ENCODE measurements at places on chromosomes 11 and 22. TPM values are rescaled to one million over a fixed set of nuclear protein-coding genes. Genes with fewer than 3 reads are reported as not detected.

GRCh38 chr11:76361374-76361773 lies 19.6 kb downstream of the THAP12 start:
- no peak for DNase-seq
- peaks cover 3% of the 10 kb centered on the region for H3K4me1 ChIP-seq
- no peaks in the 10 kb centered on the region for H3K27me3 ChIP-seq
- no peak overlapping the region for H3K27ac ChIP-seq

DNA sequence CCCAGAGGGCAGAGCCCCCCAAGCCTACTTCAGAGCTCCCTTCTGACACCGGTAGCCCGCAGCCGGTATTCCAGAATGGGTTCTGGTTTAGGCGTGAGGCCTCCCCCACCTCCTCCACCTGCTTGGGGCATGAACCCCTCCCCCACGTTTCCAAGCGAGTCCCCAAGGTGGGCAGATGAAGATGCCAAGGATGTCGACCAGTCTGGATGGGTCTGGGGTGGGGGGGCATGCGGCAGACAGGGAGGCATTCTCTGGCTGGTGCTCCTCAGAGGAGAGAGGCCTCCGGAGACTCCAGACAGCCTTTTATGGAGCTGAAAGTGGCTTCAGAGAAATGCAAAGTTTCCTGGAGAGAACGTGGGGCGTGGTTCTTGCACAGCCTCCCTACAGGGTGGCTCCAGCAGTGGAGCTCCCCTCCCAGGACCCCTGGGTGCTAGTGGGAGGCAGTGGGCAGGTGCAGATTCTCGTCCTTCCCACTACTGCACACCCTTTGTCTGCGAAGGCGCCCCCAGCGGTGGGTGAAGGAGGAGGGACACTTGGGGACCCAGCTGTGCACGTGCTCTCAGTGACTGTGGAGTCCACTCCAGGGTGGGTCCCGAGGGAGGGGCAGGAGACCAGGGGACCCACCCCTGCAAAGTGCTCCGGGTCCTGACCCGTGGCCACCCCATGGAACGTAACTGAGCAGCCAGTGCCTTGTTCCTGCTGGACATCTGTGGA lies 4.2 kb downstream of the CCND1 start:
- peaks cover 6% of the 10 kb centered on the region for H3K27me3 ChIP-seq
- peaks cover 7% of the 10 kb centered on the region for H3K36me3 ChIP-seq
- no peak overlapping the region for H3K27ac ChIP-seq
- peaks cover 20% of the 10 kb centered on the region for H3K4me1 ChIP-seq
- H3K4me3 ChIP-seq = no peak overlapping the region

GRCh38 chr22:28108851-28109250 lies 189.8 kb upstream of the PITPNB start:
- H3K4me3 ChIP-seq = no peak overlapping the region
- no peaks in the 10 kb centered on the region for H3K27me3 ChIP-seq
- H3K27ac ChIP-seq = no peak overlapping the region
- no peak for DNase-seq
- H3K4me1 ChIP-seq = peaks cover 34% of the 10 kb centered on the region

DNA sequence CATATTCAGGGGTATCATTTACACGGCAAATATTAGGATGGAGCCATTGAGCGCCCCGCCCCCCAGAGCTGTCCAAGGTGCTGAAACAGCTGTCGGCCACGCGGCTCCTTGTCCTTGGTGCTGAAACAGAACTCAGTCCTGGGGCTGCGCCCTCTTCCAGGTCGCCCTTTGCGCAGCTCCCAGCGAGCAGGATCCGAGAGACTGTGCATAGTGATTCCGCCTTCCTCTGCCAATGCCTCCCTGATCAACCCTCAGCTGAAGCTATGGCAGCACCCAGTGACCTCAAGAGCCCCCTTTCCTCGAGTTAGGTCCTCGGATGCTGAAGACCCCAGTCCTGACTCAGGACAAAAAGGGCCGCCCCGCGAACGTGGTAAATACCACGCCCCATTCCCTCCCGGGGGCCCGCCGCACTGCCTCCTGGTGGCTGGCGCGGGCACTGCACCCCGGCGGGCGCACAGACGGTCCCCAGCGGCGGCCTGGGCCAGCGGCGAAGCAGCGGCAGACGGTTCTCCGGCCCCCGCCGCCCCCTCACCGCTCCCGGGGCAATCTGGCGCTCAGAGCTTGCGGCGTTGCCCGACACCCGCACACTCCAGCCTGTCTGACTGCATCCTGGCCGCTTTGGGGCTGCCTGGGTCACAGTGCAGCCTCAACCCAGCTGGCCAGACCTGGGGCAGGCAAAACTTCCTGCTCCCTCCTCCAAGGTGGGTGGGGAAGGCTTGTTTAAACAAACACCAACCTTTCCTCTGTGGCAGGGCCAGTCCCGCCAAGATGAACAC lies 13.4 kb downstream of the SYT7 start:
- DNase-seq = peak; percentile 88
- H3K4me1 ChIP-seq = peaks cover 1% of the 10 kb centered on the region
- no peaks in the 10 kb centered on the region for H3K36me3 ChIP-seq
- H3K27me3 ChIP-seq = peaks cover 58% of the 10 kb centered on the region

DNA sequence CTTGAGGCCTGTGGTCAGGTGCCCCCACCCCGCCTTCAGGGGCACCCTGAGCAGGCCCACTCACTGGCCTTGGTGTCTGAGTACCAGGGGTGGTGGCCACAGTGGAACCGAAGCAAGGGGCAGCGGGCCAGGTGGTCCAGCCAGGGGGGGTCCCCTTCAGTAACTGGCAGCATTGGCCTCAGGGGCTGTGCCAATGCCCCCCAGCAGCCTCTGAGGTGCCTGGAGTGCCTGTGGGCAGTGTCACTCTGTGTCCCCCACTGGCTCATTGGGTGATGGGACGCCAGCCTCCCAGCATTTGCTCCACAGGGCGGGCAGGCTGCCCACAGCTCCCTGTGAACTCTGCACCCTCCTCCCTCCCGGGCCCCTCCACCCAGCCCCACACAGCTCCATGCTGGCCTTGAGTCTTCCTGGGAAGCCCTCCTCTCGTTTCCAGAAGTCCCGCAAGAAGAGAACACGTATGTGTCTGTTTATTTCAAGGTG lies 29.5 kb upstream of the CARS1 start:
- no peak for DNase-seq
- H3K27me3 ChIP-seq = peaks cover 12% of the 10 kb centered on the region
- no peak overlapping the region for H3K4me3 ChIP-seq
- no peak overlapping the region for H3K27ac ChIP-seq
- H3K36me3 ChIP-seq = no peaks in the 10 kb centered on the region
- H3K4me1 ChIP-seq = no peaks in the 10 kb centered on the region

MS4A3 gene
- not detected for total RNA-seq

SAA4 gene
- total RNA-seq = not detected

KRTAP5-8 gene
- 0.73 TPM for total RNA-seq

MPZL2 gene
- total RNA-seq = 36.9 TPM

DNA sequence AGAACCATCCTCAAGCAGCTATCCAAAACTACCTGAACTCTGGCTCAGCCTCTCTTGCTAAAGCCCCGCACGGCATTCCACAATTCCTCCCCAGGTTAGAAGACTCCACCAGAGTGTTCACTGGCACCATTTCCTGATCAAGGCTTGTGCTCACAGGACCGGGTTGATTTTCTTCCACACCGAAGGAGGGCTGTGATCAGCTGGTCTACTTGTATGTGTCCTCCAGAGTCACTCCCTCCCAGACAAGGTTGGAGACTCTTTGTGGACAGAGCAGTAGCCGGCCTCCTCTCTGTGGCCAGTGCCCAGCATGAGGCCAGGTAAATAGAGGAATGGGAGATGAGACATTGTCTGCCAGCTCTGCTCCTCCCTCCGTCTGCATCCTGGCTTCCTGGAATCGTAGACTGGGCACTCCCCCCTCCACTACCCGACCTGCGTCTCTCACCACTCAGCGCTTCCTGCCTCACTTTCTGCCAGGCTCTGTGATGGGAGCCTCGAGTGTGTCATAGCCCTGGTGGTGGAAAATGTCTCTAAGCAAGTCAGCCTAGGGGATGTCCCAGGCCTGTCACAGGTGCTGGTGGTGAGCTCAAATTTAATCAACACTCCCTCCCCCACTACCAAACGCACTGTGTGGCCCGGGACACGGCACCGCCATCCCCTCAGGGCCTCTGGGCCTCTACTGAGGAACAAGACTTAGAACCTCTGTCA lies 12.5 kb upstream of the TMPRSS6 start:
- H3K27me3 ChIP-seq = no peaks in the 10 kb centered on the region
- no peaks in the 10 kb centered on the region for H3K36me3 ChIP-seq
- no peak overlapping the region for H3K27ac ChIP-seq
- no peak overlapping the region for H3K4me3 ChIP-seq
- H3K4me1 ChIP-seq = peaks cover 2% of the 10 kb centered on the region

SYT12 gene
- total RNA-seq = 0.24 TPM

DNA sequence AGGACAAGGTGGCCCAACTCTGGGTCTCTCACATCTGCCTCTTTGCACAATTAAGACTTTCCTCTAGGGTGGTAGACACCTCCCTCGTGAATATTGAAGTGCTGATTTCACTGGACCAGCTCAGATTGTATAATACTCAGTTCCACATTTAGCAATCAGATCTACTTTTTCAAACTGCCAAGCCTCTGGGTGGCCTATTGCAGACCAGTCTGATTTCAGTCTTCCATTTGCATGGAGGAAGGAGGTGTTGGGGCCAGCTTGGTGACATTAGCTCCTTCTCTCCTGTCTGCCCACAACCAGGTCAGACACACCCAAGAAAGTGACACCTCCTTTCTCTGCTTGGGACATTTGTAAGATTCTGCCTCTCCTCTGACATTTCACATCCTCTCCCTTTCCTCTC lies 78.2 kb downstream of the PPFIBP2 start:
- H3K27me3 ChIP-seq = no peaks in the 10 kb centered on the region
- no peak overlapping the region for H3K4me3 ChIP-seq
- peaks cover 41% of the 10 kb centered on the region for H3K4me1 ChIP-seq
- H3K36me3 ChIP-seq = peaks cover 13% of the 10 kb centered on the region
- H3K27ac ChIP-seq = no peak overlapping the region

DNA sequence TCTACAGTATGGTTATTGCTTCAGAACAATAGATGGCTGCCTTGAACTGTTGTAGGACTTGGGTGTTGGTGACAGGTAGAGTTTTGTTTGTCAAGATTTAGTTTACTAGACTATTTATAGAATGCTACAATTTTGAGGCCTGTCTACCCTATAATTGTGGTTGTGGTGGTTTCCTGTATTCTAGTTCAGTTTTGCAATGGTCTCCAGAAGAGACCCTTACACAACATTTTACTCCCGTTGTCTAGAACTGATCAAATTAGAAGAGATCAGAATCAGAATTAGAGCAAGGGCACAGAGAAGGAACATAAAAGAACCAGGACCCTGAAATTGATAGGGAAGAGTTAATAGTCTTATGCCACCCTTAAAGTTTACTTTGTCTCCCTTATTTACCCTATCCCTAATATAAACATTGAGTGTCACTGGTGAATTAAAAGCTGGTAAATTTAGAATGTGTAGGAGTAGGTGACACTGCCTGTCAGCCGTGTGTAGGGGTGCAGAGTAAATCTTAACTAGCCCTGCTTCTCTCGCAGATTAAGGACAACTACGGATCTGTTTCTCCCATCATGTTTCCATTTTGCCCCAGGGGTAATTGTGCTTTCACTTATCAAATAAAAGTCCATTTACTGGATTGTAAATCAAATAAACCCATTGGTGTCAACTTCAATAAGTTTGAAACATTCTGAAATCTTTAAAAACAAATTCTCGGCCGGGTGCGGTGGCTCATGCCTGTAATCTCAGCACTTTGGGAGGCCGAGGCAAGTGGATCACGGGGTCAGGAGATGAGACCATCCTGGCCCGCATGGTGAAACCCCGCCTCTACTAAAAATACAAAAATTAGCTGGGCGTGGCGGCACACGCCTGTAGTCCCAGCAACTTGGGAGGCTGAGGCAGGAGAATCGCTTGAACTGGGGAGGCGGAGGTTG lies 10.9 kb upstream of the PHLDB1 start:
- H3K4me1 ChIP-seq = peaks cover 3% of the 10 kb centered on the region
- DNase-seq = no peak
- no peak overlapping the region for H3K4me3 ChIP-seq
- H3K27ac ChIP-seq = no peak overlapping the region
- no peaks in the 10 kb centered on the region for H3K27me3 ChIP-seq
